Right lobe of liver (tissue), 6 donors: ENCODE measurements at places on chromosomes 7 and 10. TPM values are rescaled to one million over a fixed set of nuclear protein-coding genes. Genes with fewer than 3 reads are reported as not detected.

GRCh38 chr7:5228066-5228465 lies 38.0 kb downstream of the WIPI2 start:
- no peak for DNase-seq

GRCh38 chr10:90023950-90024349 lies 322.6 kb downstream of the KIF20B start:
- no peak for DNase-seq

GRCh38 chr7:7519056-7519455 lies 16.6 kb downstream of the COL28A1 start:
- no peak for DNase-seq

DNA sequence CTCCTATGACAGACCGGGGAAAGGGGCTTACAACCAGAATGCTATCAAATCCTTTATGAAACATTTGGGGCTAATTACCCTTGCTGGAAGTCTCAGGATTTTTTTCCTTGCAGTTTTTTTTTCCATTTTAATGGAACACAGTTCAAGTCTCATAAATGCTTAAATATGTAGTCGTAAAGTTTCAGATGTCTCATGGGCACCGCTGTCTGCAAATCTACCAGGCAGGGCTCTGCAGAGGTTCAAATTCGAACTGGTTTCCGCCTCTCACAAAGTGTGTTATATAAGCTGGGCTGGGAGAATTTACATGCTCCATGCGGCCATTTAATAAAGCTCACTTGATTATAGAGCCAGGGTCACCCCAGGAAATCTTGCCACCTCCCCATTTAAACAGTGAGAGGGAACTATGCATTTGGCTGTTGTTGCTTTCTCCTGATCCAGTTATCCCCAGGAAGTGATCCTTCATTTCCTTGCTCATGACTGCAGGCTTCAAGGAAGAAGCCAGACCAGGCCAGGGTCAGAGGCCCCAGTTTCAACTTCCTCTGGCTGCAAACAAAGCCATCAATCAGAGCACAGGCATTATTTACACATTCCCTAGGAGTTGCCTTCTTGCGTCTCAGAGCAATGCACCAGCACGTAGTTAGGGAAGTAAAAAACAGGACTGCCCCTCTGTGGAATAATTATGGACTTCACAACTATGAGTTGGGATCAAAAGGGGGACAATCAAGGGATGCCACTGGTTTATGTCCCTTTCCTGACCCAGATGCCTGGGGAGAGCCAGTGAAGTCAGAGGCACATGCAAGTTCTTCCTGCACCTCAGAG lies 358.8 kb downstream of the PRPF18 start:
- peak; percentile 51 for DNase-seq

The SFRP5 gene
- total RNA-seq = 6.6 TPM

- DNase-seq = no peak
These were observed 8.8 kb upstream of the RHOBTB1 start for GRCh38 chr10:60952846-60953220.

- no peak for DNase-seq
These were observed 557.5 kb downstream of the SH2D4B start for GRCh38 chr10:81095238-81095637.

The CRCP gene
- total RNA-seq = 17.2 TPM

The LRRC18 gene
- not detected for total RNA-seq

GRCh38 chr7:149881328-149882247 lies 7.8 kb downstream of the ATP6V0E2 start:
- DNase-seq = no peak

DNA sequence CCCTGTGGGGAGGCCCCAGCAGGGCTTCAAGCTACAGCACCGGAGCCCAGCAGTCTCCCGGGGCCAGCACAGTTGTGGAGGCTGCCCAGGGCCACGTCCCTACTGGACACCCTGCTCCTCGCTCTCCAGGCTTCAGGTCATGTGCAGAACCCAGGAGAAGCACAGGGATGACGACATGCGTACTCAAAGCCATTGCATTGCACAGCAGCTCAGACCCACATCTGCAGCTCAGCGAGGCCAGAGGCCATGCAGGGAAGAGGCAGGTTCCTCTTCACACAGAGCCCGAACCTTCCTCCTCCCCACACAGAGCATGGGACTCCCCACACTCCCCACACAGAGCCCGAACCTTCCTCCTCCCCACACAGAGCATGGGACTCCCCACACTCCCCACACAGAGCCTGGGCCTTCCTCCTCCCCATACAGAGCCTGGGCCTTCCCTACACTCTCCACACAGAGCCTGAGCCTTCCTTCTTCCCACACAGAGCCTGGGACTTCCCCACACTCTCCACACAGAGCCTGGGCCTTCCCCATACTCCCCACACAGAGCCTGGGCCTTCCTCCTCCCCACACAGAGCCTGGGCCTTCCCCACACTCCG lies 12.3 kb downstream of the CFAP46 start:
- no peak for DNase-seq

The CD36 gene
- 73.8 TPM for total RNA-seq

DNA sequence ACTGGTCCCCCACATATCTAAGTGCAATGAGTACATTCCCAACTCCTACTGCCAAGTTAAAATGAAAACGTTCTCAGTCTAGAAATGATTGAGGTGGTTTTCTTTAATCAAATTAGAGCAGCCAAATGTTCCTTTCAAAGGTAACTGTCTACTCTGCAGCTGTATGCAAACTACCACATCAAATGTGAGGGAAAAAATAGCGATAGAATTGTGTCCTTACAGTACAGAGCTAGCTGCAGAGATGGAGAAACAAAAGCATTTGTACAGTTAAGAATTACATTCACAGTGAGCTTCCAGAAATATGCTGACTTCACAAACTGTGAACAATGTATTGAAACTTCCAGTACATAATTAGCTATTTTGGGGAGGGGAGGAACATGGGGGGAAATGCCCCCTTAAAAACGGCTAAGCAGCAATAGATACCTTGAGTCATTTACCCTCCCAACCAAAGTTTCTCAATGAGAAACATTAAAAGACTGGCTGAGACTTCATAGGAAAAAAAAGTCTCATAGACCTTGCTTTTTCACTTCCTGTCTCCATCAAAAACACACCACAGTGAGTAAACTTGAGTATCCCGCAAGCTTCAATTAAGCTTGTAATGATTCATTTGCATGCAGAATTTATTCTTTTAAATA lies 22.9 kb downstream of the CDK6 start:
- no peak for DNase-seq

DNA sequence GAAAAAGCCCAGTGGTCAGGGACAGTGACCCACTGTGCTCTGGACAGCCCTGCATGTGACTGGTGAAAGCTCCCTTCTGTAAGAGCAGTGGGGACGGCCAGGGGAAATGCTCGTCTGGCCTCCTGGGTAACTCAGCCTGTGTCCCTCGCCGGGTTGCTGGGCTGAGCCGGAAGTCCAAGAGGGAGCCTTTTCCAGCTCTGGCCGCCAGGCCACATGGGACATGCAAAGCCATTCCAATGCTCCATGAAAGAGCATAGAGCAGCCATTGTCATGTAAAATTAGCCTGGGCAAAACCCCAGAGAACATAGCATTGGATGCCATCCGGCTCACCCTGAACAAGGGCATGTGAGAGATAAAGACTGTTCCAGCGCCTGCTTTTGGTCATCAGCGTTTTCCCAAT lies 64.9 kb upstream of the ADRB1 start:
- no peak for DNase-seq

DNA sequence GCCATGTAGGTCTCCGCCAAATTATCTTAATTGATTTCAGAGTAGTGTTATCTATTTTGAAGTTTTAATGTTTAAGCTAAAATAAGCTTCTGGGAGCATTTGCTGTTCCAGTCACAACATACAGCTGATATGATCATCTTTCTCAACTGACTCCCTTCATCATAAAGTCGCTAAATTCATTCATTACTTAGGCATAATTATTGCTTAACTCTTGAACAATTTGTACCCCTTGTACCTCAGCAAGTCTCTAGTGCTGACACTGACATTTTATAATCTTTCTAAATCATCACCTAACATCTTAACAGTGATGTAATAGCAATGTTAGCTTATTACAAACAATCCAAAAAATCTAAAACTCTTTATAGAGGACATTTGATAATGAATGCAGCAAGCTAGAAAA lies 54.3 kb upstream of the WNT16 start:
- DNase-seq = no peak

DNA sequence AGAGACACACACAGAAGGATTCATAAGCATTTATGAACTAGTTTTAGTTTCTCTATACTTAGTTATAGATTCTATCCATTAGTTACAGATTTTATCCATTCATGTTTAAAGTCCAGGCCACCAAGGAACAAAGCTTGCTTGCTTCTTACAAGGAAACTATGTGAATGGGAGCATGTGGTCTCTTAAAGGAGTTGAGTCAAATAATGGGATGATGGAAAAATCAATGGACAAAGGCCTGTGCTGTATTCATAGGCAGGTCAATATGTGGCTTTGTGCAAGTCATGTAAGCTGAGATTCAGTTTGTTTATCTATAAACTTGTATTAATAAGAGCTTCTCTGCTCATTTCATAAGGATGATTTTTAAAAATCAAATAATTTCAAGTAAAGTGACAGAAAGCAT lies 172.8 kb upstream of the CDK1 start:
- DNase-seq = no peak

GRCh38 chr7:51187941-51188340 lies 128.7 kb downstream of the COBL start:
- DNase-seq = no peak

DNA sequence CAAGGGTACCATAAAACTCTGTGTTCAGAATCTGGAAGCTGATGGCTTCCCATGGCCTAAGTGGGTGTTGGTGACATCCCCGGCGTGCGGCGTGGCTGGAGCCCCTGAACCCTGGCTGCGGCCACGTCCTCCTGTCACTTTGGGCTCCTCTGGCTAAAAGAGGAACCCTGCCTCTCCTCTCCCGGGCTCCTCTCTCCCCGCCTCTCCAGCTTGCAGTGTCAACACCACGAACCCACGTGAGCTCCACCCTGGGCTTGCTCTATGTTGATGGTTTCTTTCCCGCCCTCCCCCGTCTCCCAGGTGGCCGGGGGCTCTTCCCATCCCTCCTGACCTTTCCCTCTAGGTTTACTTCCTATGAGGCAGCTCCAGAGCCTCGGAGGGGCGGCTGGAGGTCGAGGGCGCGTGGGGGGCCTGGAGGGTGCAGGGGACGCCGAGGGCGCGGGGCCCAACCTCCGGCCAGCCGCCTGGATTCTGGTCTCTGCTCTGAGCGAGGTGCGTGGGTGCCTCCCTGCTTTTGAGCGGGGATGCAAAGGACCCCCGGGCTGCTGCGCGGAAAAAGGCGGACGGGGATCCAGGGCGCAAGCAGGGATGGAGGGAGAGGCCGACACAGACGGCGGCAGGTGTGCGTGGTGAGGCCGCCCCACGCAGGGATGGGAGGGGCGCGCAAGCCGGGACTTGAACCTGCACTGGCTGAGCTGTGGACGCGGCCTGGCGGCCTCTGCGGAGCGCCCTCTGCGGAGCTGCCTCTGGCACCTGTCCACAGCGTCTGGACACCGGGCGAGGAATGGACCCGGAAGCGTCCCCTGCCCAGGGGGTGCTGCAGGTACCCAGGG lies 115.5 kb upstream of the DIP2C start:
- DNase-seq = no peak

The MEST gene
- 26.1 TPM for total RNA-seq

The CFAP70 gene
- total RNA-seq = 1.2 TPM

DNA sequence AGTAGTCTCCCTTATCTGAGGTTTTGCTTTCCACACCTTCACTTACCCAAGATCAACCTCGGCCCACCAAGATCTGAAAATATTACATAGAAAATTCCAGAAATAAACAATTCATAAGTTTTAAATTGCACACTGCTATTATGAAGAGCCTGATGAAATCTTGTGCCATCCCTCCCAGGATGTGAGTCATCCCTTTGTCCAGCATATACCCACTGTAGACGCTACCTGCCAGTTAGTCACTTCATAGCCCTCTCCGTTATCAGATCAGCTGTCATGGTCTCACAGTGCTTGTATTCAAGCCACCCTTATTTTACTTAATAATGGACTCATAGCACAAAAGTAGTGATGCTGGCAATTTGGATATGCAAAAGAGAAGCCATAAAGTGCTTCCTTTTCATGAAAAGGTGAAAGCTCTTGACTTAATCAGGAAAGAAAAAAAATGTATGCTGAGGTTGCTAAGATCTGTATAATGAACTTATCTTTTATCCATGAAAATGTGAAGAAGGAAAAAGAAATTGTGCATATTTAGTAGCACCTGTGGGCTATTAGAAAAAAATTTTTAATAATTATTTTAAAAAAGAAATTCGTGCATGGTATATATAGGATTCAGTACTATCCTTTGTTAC lies 9.8 kb upstream of the MRPS16 start:
- DNase-seq = no peak

The CPN1 gene
- total RNA-seq = 47.9 TPM

The HYCC1 gene
- 8.1 TPM for total RNA-seq

- no peak for DNase-seq
These were observed 6.7 kb upstream of the COA1 start for GRCh38 chr7:43735802-43736603.

GRCh38 chr10:51508156-51508555 lies 191.2 kb downstream of the CSTF2T start:
- DNase-seq = no peak

GRCh38 chr10:68900427-68901104 lies 549 bp upstream of the DDX50 start:
- DNase-seq = peak; percentile 79

GRCh38 chr10:129935867-129936152 lies 28.3 kb downstream of the EBF3 start:
- DNase-seq = no peak

DNA sequence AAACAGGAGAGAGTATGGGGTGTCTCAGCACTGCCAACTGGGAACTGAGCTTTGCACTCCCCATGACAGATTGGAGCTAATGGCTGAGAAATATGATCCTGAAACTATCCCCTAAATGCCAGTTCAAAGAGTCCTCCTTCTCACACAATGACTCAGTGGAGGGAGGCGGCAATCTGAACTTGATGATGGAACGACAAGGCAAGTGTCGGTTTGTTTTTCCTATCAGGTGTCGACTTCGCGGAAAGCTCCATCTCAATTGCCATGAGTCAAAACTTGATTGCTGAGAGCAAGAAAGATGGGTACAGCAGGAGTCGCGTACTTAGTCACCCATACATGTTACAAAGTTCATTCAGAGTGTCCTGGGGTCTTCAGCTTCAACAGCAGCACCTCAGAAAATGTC lies 52.5 kb downstream of the NPY start:
- DNase-seq = no peak

The SNCG gene
- total RNA-seq = 11.2 TPM

The CROT gene
- 16.4 TPM for total RNA-seq

The NRP1 gene
- 14.7 TPM for total RNA-seq

DNA sequence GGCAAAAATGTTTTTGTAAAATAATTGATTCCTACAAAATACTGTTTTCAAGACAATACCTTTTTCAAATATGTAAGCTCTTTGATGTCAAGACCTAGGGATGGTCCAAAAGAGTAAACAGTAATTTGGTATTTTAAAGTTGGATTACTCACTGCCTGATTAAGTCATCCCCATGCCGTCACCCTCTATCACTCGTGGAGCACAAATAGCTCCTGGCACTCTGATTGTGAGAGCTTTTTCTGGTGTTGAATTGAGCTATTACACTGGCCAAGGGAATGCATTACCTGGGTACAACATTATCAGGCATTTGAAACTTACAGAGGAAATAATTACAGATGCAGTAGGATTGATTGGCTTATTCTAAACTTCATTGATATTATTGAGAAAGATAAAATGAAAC lies 231.9 kb upstream of the GRM3 start:
- no peak for DNase-seq
